Ovary (tissue), 10 donors: ENCODE measurements at places on chromosomes 6 and 20. TPM values are rescaled to one million over a fixed set of nuclear protein-coding genes. Genes with fewer than 3 reads are reported as not detected.

GRCh38 chr6:111031151-111031550 is 49.3 kb downstream of the RPF2 start:
- H3K36me3 ChIP-seq: no peaks in the 10 kb centered on the region
- H3K4me1 ChIP-seq: no peaks in the 10 kb centered on the region
- no peak overlapping the region for H3K4me3 ChIP-seq
- no peak overlapping the region for H3K27ac ChIP-seq
- no peak for DNase-seq

- no peak for DNase-seq
- no peak overlapping the region for H3K27ac ChIP-seq
- peaks cover 8% of the 10 kb centered on the region for H3K4me1 ChIP-seq
- no peaks in the 10 kb centered on the region for H3K27me3 ChIP-seq
- H3K36me3 ChIP-seq: no peaks in the 10 kb centered on the region
These were observed 89.7 kb downstream of the ATXN1 start for GRCh38 chr6:16671302-16672289.

- peaks cover 5% of the 10 kb centered on the region for H3K4me1 ChIP-seq
- no peak overlapping the region for H3K27ac ChIP-seq
- no peaks in the 10 kb centered on the region for H3K27me3 ChIP-seq
- no peaks in the 10 kb centered on the region for H3K36me3 ChIP-seq
- no peak for DNase-seq
These were observed 1065.9 kb upstream of the CITED2 start for GRCh38 chr6:140440223-140440835.

DNA sequence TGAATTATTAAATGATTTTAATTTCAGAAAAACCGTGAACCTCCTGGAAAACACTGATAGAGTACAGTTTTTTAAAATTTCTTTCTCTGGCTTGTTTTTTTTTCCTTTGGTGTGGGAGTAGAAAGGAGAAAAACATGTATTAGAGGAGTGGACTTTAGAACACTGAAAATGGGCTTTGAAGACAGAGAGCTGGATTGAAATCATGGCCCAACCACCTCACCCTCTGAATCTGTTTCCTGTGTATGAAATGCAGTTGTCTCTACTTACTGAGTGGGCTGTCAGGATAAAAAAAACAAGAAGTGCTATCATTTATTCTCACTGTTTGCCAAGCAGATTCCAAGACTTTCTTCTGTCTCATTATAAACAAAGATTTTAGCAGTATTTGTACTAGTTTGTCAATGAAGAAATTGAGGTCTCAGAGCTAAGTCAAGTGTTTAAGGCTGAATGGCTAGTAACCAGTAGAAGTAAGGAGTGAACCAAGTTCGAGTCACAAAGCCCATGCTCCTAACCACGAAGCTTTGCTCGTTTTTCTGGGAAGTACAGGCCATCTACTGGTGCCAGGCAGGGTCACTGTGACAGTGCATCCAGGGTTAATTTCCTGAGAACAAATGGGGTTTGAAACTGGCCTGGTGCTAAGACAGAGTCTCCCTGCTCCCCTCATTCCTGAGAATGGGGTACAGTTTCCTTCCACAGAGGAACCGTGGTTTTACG is 256.4 kb downstream of the TMEM242 start:
- no peak for DNase-seq
- no peaks in the 10 kb centered on the region for H3K36me3 ChIP-seq
- no peaks in the 10 kb centered on the region for H3K27me3 ChIP-seq

DNA sequence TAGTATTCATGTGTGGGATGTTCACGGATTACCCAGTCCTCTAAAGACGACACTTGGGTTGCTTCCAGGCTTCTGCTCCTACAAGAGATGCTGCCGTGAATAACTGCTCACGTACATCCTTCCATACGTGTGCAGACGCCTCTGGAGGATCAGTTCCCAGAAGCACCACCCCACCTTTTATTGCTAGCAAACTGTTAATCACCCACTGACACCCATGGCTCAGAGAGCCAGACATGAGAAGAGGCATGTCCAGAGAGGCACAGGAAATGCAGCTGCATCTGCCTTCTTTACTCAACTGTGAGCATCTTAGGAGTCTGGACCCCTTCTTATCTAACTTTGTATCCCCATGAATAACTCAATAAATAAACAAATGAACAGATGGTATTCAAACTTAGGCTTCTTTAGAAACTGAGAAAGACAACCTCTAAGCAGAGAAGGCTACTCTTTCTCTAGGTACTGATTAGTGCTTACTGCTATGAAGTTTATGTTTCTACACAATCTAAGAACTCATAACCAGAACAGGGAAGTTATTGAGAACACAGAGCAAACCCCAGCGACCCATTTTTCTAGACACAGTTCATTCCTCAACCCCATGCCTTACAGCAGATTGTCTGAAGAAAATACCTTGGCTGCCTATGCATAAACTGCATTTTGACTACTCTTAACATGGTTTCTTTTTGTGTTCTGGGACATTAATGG is 228.7 kb upstream of the RREB1 start:
- no peak overlapping the region for H3K4me3 ChIP-seq
- H3K27me3 ChIP-seq: no peaks in the 10 kb centered on the region
- no peaks in the 10 kb centered on the region for H3K4me1 ChIP-seq
- DNase-seq: no peak
- H3K27ac ChIP-seq: no peak overlapping the region
- H3K36me3 ChIP-seq: no peaks in the 10 kb centered on the region

DNA sequence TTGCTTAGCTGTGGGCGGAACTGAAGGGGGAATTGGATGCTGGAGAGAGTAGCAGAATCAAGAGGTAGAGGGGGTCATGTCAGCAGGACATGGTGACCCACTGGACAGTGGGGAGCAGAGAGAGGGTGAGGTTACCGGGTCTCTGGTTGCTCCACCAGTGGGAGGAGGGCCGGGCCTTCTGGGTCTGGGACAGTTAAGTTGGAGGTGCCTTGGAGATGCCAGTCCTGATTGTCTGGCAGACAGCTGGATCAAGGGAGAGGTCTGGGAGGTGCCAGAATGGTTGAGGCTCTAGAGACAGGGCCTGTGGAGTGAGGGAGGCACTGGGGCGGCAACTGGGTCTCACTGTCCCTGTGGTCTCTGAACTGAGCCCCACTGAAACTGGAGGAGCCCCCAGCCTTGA is 24.6 kb downstream of the MANBAL start:
- DNase-seq: no peak
- peak overlapping the region; percentile 94 for H3K27ac ChIP-seq
- peaks cover 38% of the 10 kb centered on the region for H3K4me1 ChIP-seq
- H3K36me3 ChIP-seq: no peaks in the 10 kb centered on the region

DNA sequence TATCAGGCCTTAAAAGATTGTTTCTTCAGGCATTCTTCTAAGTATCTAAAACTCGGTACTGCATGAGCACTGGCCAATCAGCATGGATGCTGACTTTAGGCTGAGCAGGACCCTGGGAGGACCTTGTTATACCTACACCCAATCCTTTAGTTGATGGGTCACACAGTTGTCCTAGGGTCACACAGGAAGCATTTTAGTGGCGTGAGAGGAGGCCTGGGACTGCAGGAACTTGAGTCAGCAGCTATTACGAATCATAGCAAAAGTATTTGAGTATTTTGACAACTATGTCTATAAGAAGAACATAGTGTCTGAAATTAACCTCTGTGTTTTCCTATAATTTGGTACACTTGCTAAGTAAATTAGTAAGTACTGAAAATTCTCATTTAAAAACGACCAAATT is 741.4 kb downstream of the HACE1 start:
- no peaks in the 10 kb centered on the region for H3K27me3 ChIP-seq
- no peak overlapping the region for H3K4me3 ChIP-seq
- no peak overlapping the region for H3K27ac ChIP-seq
- H3K4me1 ChIP-seq: no peaks in the 10 kb centered on the region

GRCh38 chr6:44960898-44961297 is 367.2 kb upstream of the RUNX2 start:
- no peak overlapping the region for H3K27ac ChIP-seq
- no peak for DNase-seq
- H3K4me1 ChIP-seq: no peaks in the 10 kb centered on the region
- no peaks in the 10 kb centered on the region for H3K27me3 ChIP-seq

- no peaks in the 10 kb centered on the region for H3K27me3 ChIP-seq
- no peak overlapping the region for H3K4me3 ChIP-seq
- no peak for DNase-seq
- no peak overlapping the region for H3K27ac ChIP-seq
- H3K4me1 ChIP-seq: no peaks in the 10 kb centered on the region
These were observed 14.4 kb upstream of the FAM217A start for GRCh38 chr6:4093288-4093687.

GRCh38 chr6:32177183-32177787 is 920 bp upstream of the RNF5 start:
- no peaks in the 10 kb centered on the region for H3K36me3 ChIP-seq
- H3K4me3 ChIP-seq: peak overlapping the region; percentile 70
- H3K27ac ChIP-seq: peak overlapping the region; percentile 99
- H3K27me3 ChIP-seq: no peaks in the 10 kb centered on the region

- no peak for DNase-seq
- no peaks in the 10 kb centered on the region for H3K4me1 ChIP-seq
- no peak overlapping the region for H3K4me3 ChIP-seq
- H3K36me3 ChIP-seq: no peaks in the 10 kb centered on the region
These were observed 31.0 kb upstream of the TCFL5 start for GRCh38 chr20:62892348-62893304.

DNA sequence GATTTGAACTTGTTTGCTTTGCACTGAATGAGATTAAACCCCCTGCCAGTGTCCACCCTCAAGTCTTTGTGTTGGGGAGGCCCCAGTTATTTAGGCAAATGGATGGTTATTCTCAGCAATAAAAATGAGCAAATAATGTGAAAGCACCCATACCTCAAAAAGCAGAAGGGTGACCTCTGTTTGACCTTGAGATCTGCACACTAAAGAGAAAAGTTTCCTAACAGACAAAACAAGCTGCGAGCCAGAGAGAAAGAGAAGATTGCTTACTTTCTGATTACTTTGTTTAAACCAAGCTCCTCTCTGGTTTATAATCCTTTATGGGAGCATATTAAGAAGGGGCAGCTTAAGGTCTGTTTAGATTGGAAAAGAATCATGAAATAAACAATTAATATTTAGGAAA is 30.4 kb upstream of the TRERF1 start:
- H3K27ac ChIP-seq: no peak overlapping the region
- H3K4me1 ChIP-seq: no peaks in the 10 kb centered on the region
- H3K27me3 ChIP-seq: no peaks in the 10 kb centered on the region
- no peak overlapping the region for H3K4me3 ChIP-seq
- H3K36me3 ChIP-seq: no peaks in the 10 kb centered on the region

DNA sequence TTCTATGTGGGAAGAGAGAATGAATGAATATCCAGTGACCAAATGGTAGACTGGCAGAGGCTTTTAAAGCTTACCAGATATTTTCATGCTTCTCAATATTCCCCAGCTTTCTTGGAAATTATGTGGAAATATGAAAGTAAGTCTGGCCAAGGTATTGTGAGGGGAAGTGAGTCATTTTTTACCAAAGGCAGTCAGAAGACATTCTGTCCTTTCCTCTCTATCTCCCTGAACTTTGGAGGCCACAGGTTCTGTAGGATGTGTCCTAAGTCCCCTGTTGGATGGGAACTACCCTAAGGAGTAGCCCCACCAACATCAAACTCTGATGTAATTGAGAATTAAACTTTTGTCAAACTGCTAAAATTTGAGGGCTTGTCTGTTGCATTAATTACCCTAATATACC is 593.8 kb upstream of the NRSN1 start:
- H3K4me3 ChIP-seq: no peak overlapping the region
- H3K27me3 ChIP-seq: no peaks in the 10 kb centered on the region
- H3K36me3 ChIP-seq: no peaks in the 10 kb centered on the region
- H3K27ac ChIP-seq: no peak overlapping the region
- DNase-seq: no peak

DNA sequence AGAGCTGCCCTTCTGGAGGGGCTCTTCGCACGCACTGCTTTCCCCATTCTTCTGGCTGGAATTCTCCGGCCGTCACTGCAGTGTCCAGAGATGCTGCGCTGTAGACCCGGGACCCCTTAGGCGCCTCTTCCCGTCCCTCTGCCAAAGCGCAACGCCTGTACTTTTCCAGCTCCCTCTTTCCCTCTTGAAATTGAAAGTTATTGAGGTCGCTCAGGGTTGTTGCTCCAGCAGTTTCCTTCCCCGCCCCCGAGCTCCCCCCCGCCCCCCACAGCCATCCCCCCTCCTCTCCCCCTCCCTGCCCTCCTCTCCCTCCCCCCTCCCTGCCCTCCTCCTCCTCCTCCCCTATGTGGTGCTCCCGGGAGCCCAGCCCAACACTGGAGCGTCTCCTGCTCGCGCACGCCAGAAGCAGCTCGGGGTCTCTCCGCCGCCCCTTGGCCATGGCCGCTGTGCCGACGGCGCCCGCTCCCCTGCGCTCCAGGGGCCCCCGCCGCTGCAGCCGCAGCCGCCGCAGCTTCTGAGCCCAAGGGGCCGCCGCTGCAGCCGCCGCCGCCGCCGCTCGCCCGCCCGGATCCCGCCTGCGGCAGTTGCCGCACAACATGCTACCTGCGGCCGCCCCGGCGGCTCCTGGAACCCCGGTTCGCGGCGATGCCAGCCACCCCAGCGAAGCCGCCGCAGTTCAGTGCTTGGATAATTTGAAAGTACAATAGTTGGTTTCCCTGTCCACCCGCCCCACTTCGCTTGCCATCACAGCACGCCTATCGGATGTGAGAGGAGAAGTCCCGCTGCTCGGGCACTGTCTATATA is at the start of gene RSPO3:
Gene RSPO3 (plus strand): TSS at position 374 of the 804 bp plus-strand sequence. CDS start 522 bp downstream, outside the sequence.
- no peak within 1 kb of the TSS for H3K27ac ChIP-seq
- H3K4me1 ChIP-seq: peaks cover 5% of the 10 kb centered on the region
- no peaks in the 10 kb centered on the region for H3K27me3 ChIP-seq
- peak; percentile 15 for DNase-seq

DNA sequence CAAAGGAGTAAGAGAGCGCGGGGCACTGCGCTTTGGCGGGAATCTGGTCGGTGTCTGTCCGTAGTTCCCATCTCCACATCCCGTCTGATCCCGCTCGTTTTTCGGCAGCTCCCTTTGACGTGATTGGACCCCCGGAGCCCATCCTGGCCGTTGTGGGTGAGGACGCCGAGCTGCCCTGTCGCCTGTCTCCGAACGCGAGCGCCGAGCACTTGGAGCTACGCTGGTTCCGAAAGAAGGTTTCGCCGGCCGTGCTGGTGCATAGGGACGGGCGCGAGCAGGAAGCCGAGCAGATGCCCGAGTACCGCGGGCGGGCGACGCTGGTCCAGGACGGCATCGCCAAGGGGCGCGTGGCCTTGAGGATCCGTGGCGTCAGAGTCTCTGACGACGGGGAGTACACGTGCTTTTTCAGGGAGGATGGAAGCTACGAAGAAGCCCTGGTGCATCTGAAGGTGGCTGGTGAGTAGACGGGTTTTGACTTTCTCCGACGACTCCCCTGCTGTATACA is 1.4 kb downstream of the BTN1A1 start:
- H3K27ac ChIP-seq: no peak overlapping the region
- no peaks in the 10 kb centered on the region for H3K27me3 ChIP-seq
- peak overlapping the region; percentile 19 for H3K4me3 ChIP-seq
- H3K36me3 ChIP-seq: no peaks in the 10 kb centered on the region
- peaks cover 5% of the 10 kb centered on the region for H3K4me1 ChIP-seq

DNA sequence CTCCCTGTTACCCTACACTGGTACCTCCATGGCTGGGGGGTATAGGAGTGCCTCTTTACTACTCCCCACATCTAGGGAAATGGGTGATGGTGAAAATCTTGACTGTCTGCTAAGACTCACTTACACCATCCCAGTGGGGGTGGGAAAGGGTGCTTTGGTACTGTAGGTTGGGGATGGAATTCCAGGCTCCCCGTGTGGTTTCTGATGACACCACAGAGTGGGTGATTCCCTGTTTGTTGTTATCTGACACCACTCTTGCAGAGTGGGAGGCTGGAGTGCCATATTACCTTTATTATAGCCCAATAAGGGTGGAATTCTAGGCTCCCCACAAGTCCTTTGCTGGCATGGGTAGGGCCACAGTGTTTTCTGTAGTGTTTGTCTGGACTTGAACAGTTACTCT is 264.6 kb upstream of the MAN1A1 start:
- H3K36me3 ChIP-seq: no peaks in the 10 kb centered on the region
- H3K4me1 ChIP-seq: peaks cover 8% of the 10 kb centered on the region

C6orf52 gene
- total RNA-seq: not detected

RGS17 gene
- total RNA-seq: 0.36 TPM

CHMP4B gene
- total RNA-seq: 63.5 TPM

KCNK5 gene
- total RNA-seq: 5.6 TPM

XKR7 gene
- not detected for total RNA-seq

FOXQ1 gene
- total RNA-seq: 4.3 TPM

BNIP5 gene
- 0.12 TPM for total RNA-seq

HUS1B gene
- total RNA-seq: 1.6 TPM
